ENCODE measurements at places on chromosomes 7 and 10.
A peak's percentile ranks its signal among the peaks of the same experiment; 100 is the strongest.

GRCh38 chr7:66542049-66542448 is 86.6 kb upstream of the KCTD7 start:
- no peak for DNase-seq

GRCh38 chr7:106992511-106992910 is 52.0 kb upstream of the PRKAR2B start:
- no peak for DNase-seq

GRCh38 chr10:88271761-88272543 is 311.2 kb downstream of the RNLS start:
- DNase-seq: no peak

GRCh38 chr7:128358233-128358632 is 3.3 kb downstream of the PRRT4 start:
- no peak for DNase-seq

DNA sequence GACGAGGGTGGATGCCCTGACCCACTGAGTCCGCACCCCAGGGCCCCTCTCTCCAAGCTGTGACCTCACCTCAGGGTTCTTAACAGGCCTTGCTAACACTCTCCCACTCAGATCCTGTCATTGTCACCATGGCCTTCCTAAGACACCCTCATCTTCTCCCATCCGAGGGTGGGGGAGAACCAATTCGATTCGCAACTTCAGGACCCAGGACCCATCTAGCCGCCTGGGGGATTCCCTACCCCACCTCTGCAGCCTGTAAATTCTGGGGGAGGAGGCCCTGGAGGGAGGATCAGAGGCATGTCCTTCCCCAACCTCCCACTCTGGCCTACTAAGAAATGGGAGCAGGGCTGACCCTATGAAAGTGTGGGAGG is 17.4 kb downstream of the TRIM8 start:
- DNase-seq: no peak

- DNase-seq: no peak
These were observed 175.8 kb upstream of the TCF7L2 start for GRCh38 chr10:112774210-112774609.

DNA sequence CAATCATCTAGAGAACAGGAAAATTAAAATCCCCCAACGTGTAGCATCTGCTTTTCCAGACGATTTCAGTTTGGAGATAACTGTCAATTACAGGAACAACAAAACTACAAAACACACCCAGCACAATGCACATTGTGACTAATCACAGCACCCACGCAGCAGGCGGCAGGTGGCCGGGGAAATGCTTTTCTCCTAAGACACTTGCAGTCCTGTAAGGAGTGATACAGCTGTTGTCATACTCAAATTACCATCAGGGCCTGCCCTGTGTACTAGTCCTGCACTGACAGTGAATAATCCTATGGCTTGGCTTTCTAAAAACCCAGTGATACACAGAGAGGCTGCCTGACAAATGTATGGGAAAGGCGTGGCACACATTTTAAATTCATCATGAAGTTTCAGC is 37.8 kb downstream of the COBL start:
- DNase-seq: no peak

GRCh38 chr7:1536743-1537534 is 6.4 kb downstream of the MAFK start:
- DNase-seq: peak; percentile 82

DNA sequence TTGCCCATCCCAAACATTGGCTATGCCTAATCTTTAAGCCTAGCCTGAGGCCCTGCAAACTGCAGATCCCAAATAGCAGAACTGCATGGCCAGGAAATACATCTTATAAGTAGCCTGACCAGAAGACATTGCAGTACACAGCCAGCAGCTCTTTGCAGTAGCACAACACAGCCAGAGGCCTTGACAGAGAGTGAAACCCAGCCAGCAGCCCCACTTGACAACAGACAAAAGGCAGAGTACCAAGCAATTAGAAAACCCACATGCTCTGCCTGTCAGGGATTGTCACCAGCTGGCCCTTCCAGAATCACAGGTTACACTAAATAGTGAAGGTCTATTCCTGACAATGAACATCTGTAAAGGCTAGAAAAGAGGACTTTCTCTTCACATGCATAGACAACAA is 242.8 kb upstream of the TMEM72 start:
- no peak for DNase-seq

DNA sequence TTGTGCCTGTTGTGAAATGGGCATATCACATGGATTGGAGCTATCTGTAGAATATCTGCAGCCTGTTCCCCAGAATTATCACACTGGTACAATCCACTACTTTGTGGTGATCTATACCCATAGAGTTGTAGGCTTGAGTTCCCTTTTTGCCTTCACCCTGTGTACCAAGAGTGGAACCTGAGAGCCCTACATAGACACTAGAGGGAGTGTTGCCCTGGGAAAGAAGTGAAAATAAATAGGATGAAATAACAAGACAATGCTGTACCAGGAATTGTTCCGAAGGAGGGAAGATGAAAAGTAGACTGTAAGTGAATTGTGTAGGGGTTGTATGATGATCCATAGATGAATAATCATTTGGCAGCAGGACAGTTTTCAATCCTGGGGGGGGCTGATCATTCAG is 9.0 kb downstream of the SORCS3 start:
- no peak for DNase-seq

- no peak for DNase-seq
These were observed 567.7 kb downstream of the ETV1 start for GRCh38 chr7:13421776-13422175.

DNA sequence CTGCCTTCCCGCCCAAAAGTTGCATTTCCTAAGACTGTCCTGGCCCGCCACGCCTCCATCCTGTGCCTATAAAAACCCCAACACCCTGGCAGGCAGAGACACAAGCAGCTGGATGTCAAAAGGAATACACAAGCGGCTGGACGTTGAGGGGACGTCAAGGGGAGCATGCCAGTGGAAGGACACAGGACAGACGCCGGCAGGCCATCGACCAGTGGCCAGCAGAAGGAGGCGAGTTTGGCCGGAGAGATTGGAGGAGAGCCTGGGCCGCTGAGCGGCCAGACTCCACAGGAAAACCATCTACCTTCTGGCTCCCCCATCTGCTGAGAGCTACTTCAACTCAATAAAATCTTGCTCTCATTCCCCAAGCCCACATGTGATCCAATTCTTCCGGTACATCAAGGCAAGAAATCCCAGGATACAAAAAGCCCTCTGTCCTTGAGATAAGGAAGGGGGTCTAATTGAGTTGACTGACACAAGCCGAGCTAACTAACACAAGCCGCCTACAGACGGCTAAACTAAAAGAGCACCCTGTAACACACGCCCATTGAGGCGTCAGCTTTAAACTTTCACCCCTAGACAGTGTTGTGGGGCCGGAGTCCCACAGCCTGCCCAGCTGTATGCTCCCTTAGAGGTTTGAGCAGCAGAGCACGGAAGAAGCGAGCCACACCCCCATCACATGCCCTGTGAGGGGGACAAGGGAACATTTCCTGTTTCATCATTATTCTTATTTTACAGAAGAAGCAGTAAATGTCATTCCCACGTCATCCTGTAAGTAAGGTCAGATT is 150.3 kb upstream of the PHYHIPL start:
- no peak for DNase-seq

GRCh38 chr10:11448545-11449244 is 162.8 kb downstream of the USP6NL start:
- no peak for DNase-seq

DNA sequence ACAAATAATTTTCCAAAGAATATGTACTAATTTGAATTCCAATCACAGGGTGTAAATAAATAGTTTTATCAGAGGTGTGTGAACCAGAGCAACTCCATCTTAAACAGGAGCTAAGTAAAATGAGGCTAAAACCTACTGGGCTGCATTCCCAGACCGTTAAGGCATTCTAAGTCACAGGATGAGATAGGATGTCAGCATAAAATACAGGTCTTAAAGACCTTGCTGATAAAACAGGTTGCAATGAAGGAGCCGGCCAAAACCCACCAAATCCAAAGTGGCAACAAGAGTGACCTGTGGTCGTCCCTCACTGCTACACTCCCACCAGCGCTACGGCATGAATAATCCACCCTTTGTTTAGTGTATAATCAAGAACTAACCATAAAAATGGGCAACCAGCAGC is 291.7 kb upstream of the SEMA3D start:
- DNase-seq: no peak

DNA sequence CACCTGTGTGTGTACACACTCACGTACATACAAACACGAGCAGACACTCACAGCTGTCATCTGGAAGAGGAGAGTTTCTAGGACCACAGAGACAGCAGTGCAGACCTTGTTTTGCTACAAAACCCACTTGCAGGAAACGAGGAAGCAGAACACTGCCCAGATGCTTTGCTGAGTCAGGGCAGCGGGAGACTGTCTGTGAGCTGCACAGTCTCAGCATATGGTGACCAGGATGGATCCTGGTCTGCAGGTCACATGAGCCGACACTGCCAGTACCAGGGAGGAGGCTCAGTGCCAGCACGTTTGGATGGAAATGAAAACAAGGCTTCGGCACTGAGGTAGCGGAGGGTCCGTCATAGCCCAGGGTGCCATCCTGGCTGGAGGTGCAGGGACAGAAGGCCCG is 117.6 kb upstream of the DPP6 start:
- no peak for DNase-seq

DNA sequence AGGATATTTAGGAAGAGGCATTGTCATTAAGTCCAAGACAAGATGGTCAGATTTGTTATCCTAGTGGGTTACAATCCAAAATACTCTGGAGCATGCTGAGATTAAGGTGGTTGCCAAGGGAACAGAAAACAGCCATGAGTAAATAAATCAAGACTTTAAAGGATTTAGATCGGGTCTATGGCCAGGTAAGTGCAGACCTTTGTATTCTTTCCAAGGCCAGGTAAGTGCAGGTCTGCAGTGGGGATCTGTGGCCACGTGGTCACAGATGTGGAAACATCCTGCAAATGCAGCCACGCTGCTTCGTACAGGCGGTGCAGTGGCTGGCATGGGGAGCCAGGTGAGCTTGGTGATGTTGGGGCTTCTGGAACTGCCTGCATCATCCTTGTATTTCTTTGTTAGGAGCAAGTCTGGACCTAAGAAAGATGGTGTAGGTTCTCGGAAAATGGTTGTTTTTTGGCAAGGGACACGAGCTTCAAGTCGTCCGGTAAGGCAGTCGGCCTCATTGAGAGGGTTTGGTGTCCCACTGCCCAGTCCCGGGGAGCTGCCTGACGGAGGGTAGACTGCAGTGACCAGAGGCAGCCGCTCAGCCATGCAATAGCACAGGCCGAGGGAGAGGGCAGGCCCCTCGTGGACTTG is 21.8 kb downstream of the ZNF775 start:
- DNase-seq: no peak

DNA sequence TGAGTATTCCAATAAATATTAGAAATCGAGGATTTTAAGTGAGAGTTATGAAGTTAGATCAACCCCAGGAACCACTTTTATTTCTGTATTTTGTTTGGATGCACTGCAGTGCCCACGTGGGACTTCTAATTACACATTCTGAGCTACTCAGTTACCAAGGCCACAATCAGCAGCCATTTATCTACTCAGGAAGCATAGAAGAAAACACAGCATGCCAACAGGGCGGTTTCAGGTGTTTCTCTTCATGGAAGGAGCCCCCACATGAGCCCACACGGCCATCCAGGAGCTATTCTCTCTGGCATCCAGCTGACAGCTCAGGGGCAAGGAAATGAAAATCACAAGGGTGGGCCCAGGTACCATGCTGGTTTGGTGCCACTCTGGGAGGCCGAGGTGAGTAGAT is 266.5 kb upstream of the MKLN1 start:
- DNase-seq: no peak

- no peak for DNase-seq
These were observed 8.6 kb downstream of the AOC1 start for GRCh38 chr7:150860978-150861295.

DNA sequence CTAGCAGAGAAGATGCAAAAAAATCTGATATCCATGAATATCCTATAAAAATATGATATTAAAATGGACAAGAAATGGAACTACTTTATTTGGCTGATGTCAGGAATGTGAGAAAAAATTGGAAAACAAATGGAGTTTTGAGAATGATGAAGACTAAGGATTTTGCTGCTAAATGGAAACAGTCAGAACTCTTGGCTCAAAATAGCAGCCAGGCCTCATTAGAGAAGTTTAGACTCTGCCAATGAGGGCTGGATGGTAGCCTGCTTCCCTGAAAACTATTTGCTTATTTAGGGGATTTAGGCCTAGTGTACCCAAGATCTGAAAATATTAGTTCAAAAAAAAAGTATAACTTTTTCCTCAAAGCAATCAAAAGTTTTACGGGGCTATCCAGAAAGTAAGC is 458.5 kb downstream of the TFEC start:
- no peak for DNase-seq

DNA sequence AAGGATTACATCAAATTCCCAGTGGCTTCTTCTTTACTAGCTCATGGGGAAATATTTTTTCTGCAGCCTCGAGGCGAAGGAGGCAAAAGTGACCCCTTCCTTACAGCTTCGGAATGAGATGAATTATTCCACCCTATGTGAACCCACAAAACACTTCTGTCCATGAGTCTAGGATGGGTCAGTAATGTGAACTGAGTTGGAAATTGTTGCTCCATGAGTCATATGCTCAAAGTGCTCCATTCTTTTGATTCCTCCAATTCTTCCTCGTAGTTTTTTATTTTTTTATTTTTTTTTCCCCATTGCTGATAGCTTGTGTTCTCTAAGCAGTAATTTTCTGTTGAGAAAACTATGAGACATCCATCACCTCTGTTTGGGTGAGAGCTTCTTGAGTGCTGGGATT is 31.7 kb upstream of the FAM204A start:
- no peak for DNase-seq

DNA sequence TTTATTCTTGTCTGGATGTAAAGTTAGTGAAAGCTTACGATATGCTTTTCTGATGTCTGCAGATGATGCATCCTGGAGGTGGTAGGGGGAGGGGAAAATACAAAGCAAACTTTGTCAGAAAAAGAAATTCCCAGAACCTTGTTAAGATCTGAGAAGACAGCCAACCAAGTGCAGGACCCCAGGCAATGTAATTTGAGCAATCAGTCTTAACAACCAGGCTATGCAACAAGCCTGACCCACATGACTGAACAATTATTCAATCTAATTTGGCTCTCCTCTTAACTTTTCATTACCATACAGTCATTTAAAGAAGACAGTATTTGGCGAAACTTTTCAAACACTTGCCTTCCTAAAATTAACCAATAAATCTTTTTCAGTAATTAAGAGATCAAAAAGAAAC is 74.5 kb downstream of the DNAJC1 start:
- peak; percentile 38 for DNase-seq

Data from HEK293T (cell line).